ENCODE measurements at places on chromosomes 2 and 18.

GRCh38 chr2:241494311-241494908, 14.0 kb downstream of the STK25 start:
- DNase-seq, result no peak
- H3K27me3 ChIP-seq, result no peaks in the 10 kb centered on the region
- peaks cover 27% of the 10 kb centered on the region for H3K36me3 ChIP-seq
- H3K4me1 ChIP-seq, result no peaks in the 10 kb centered on the region
- H3K27ac ChIP-seq, result no peak overlapping the region

DNA sequence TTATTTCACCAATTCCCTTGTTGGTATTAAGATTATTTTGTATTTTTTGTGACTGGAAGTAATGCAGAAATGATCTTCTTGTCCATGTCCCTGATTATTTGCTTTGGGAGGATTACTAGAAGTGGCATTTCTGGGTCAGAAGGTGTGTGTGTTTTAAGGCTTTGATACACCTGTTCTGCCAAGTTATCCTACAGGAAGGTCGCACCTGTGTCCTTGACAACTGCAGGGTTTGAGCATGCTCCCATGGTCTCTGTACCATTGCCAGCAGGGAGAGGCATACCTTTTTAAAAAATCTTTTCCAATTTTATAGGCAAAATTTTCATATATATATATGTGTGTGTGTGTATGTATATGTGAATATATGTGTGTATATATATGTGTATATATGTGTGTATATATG, 29.7 kb downstream of the KDM3A start:
- H3K4me3 ChIP-seq, result no peak overlapping the region
- DNase-seq, result no peak
- H3K27me3 ChIP-seq, result no peaks in the 10 kb centered on the region
- H3K27ac ChIP-seq, result no peak overlapping the region
- peaks cover 5% of the 10 kb centered on the region for H3K4me1 ChIP-seq

DNA sequence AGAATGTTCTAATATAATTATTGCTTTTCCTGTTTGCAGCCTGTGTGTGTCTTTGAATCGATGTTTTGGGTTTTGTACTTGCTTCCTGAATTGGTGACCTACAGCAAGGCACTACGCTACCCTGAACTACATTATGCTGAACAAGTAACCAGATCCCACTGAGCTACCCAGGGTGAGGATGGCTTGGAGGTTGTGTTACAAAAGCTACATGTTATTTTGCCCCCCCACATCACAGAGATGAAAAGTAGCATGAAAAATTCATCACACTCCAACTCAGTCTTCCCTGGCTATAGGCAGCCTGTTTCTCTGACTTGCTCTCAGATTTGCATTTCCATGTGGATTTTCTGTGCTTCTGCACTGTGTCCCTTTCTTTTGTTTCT, 162.1 kb downstream of the LDLRAD4 start:
- no peak for DNase-seq
- H3K36me3 ChIP-seq, result no peaks in the 10 kb centered on the region
- no peaks in the 10 kb centered on the region for H3K27me3 ChIP-seq
- no peak overlapping the region for H3K4me3 ChIP-seq
- H3K27ac ChIP-seq, result no peak overlapping the region
- peaks cover 57% of the 10 kb centered on the region for H3K4me1 ChIP-seq

GRCh38 chr2:145597006-145597405, 1077.1 kb upstream of the ZEB2 start:
- H3K27me3 ChIP-seq, result no peaks in the 10 kb centered on the region
- H3K4me1 ChIP-seq, result peaks cover 22% of the 10 kb centered on the region
- H3K4me3 ChIP-seq, result no peak overlapping the region
- H3K27ac ChIP-seq, result no peak overlapping the region

GRCh38 chr2:72830273-72830672, 4.4 kb upstream of the EXOC6B start:
- H3K27me3 ChIP-seq, result no peaks in the 10 kb centered on the region
- H3K4me3 ChIP-seq, result no peak overlapping the region
- no peak for DNase-seq
- peaks cover 16% of the 10 kb centered on the region for H3K4me1 ChIP-seq
- H3K36me3 ChIP-seq, result no peaks in the 10 kb centered on the region
- no peak overlapping the region for H3K27ac ChIP-seq

DNA sequence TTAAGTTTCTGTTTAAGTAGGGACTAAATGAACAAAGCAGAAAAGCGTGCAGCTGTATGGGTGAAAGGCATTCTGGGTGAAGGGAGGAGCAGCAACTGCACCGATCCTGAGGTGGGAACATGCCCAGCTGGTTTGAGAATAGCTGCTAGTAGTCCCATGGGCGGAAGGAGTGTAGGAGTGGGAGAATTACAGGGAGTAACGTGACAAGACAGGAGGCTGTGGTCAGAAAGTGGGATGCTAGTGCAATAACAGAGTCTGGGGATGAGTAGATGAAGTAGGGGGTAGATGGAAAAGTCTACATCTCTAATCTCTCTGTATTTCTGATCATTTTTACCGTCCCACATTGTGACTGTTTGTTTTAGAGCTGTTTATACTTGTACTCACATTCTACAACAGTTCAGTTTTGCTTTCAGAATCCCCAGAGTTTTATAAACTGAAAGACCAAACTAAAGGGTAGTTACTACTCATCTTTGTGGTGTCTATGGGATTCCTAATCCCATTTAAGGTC, 118.9 kb downstream of the LCLAT1 start:
- no peaks in the 10 kb centered on the region for H3K4me1 ChIP-seq
- H3K27me3 ChIP-seq, result no peaks in the 10 kb centered on the region
- no peak for DNase-seq
- H3K27ac ChIP-seq, result peak overlapping the region; percentile 65

DNA sequence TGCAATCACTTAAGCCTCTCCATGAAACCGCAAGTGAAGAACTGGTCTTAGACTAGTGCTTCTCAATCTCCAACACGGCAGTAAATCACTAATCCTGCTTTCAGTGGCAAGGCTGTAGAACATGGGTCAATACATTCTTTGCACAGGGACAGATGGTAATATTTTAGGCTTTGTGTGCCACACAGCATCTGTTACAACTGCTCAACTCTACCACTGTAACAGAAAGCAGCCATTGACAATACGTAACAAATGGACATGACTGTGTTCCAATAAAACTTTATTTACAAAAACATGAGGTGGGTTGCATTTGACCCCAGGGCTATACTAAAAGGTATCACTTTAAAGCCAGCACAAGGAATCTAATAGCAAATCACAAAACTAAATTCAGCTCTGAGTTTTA, 51.1 kb downstream of the RNF152 start:
- H3K36me3 ChIP-seq, result no peaks in the 10 kb centered on the region
- DNase-seq, result no peak
- H3K27me3 ChIP-seq, result no peaks in the 10 kb centered on the region
- no peaks in the 10 kb centered on the region for H3K4me1 ChIP-seq

- H3K27me3 ChIP-seq, result no peaks in the 10 kb centered on the region
- H3K27ac ChIP-seq, result peak overlapping the region; percentile 68
- no peaks in the 10 kb centered on the region for H3K36me3 ChIP-seq
- peaks cover 30% of the 10 kb centered on the region for H3K4me1 ChIP-seq
- no peak overlapping the region for H3K4me3 ChIP-seq
Measured at GRCh38 chr18:79404567-79404910, 8.8 kb downstream of the NFATC1 start.

- H3K4me1 ChIP-seq, result no peaks in the 10 kb centered on the region
- H3K36me3 ChIP-seq, result no peaks in the 10 kb centered on the region
- DNase-seq, result no peak
- no peak overlapping the region for H3K27ac ChIP-seq
- no peaks in the 10 kb centered on the region for H3K27me3 ChIP-seq
Measured at GRCh38 chr18:45464619-45465018, 150.7 kb upstream of the SLC14A2 start.

DNA sequence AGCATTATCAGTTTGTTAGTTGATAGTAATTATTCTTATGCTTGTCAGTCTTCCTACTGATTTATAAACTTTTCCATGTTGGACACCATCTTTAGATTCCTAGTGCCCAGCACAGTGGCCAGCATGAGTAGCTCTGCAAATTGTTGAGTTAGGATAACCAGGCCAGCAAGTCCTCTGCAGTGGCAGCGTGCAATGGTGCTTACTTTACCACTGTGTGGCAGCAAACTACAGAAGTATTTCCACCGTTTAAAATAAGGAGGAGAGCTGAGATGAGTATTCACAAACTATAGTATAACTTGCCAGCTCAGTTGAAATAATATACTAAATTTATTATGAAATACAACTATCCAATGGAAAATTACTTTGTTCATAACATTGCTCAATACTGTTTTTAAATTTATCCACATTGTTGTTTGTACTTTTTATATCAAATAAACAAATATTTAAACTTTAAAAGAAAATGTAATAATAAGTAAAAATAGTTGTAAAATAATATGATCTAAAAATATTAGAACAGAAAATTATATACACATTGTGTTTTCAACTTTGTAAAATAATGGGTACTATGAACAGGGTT, 9.3 kb upstream of the THADA start:
- H3K36me3 ChIP-seq, result no peaks in the 10 kb centered on the region
- H3K4me1 ChIP-seq, result no peaks in the 10 kb centered on the region
- DNase-seq, result no peak
- H3K4me3 ChIP-seq, result no peak overlapping the region
- H3K27me3 ChIP-seq, result no peaks in the 10 kb centered on the region
- H3K27ac ChIP-seq, result no peak overlapping the region

DNA sequence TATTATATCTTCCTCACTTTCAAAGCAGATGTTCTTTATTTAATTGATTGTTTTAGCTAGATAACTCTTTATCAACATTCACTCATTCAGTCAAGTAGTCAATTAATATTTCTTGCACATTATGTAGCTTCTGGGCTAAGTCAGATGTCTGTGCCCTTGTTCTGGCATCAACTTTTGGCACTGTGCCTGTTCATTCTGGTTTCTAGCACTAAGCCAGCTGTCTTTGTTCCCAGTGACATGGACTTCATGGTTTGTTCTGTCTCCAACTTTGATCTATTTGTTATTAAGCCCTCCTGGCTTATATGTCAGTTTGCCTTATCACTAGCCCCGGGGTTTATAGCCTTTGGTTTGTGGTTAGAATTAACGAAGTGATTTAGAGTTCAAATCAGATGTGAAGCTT, 247.9 kb upstream of the SYT4 start:
- no peaks in the 10 kb centered on the region for H3K4me1 ChIP-seq
- no peaks in the 10 kb centered on the region for H3K27me3 ChIP-seq
- no peaks in the 10 kb centered on the region for H3K36me3 ChIP-seq
- no peak for DNase-seq
- H3K27ac ChIP-seq, result no peak overlapping the region

DNA sequence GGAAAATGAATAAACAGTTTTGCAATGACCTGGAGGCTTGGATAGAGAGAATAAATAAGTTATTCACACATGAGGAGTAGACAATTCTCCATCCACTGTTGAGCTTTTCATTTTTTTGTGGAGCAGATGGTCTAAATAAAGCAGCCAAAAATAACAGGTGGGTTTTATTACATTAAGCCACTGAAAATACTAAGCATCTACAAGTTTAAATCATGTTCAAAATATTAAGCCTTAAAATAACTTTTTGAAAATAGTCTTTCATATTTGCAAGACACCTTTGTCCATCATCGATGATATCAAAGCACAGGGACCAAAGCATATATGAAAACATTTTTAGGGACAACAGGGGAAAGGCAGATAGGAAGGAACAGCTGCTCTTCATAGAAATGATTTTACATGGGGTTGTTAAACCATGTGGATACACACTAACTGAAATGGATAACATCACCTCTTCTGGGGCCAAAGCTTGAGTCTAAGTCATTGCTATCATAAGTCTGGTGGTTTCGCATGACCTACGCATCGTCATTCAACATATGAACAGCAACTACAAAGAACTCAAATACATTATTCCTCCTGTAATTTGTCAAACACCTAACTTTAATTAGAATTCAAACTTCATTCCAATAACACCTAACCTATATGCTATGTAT, 197.6 kb upstream of the CHST9 start:
- H3K36me3 ChIP-seq, result no peaks in the 10 kb centered on the region
- H3K4me3 ChIP-seq, result no peak overlapping the region
- DNase-seq, result no peak
- no peak overlapping the region for H3K27ac ChIP-seq
- H3K27me3 ChIP-seq, result no peaks in the 10 kb centered on the region

- no peak for DNase-seq
- no peak overlapping the region for H3K4me3 ChIP-seq
Measured at GRCh38 chr2:32423536-32423935, 66.7 kb downstream of the BIRC6 start.

GRCh38 chr2:132586101-132586511, 83.9 kb downstream of the LYPD1 start:
- peaks cover 11% of the 10 kb centered on the region for H3K4me1 ChIP-seq
- no peak for DNase-seq
- H3K4me3 ChIP-seq, result no peak overlapping the region
- H3K27me3 ChIP-seq, result no peaks in the 10 kb centered on the region
- no peaks in the 10 kb centered on the region for H3K36me3 ChIP-seq
- H3K27ac ChIP-seq, result no peak overlapping the region

GRCh38 chr2:121576263-121576662, 45.6 kb downstream of the RNU4ATAC start:
- H3K27ac ChIP-seq, result no peak overlapping the region
- DNase-seq, result no peak
- no peak overlapping the region for H3K4me3 ChIP-seq
- no peaks in the 10 kb centered on the region for H3K27me3 ChIP-seq
- H3K36me3 ChIP-seq, result no peaks in the 10 kb centered on the region

DNA sequence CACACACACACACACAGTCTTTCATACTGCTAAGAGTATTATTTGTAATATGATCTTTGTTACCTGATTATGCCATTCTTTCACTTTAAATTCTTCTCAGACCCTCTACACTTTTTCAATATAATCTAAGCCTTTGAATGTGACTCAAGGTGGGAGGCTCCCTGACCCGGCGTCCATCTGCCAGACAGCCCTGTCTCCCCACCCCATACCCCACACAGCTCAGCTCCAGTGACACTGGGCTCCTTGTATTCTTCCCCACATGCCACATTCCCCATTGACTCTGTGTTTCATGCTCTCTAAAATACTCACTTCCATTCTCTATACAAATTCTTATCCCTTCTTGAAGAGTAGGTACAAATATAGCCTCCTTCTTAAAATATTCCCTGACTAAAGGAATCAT, 442.2 kb downstream of the TGIF1 start:
- no peak for DNase-seq
- no peak overlapping the region for H3K4me3 ChIP-seq
- no peaks in the 10 kb centered on the region for H3K27me3 ChIP-seq
- H3K27ac ChIP-seq, result no peak overlapping the region
- H3K4me1 ChIP-seq, result no peaks in the 10 kb centered on the region

- H3K27ac ChIP-seq, result no peak overlapping the region
- H3K4me1 ChIP-seq, result peaks cover 4% of the 10 kb centered on the region
- no peaks in the 10 kb centered on the region for H3K27me3 ChIP-seq
- no peak overlapping the region for H3K4me3 ChIP-seq
- DNase-seq, result no peak
- H3K36me3 ChIP-seq, result peaks cover 94% of the 10 kb centered on the region
Measured at GRCh38 chr2:229779650-229780049, 65.3 kb upstream of the DNER start.

DNA sequence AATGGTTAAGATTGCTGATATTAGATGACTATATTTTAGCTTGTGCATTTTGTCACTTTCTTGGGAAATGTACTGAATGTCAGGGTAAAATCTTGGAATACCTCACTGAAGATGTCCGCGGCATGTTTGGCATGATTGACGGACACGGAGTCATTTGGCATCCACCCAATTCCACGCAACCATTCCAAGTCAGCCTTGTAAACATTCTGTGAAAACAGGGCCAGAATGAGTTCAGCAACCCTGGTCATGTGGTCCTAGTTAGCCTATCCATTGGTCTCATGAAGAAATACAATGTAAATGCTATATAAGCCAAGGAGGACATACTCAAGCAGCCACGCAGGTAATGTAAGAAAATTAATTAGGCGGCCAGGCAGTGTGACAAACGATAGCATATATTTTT, 159.5 kb downstream of the RIF1 start:
- no peak overlapping the region for H3K27ac ChIP-seq
- no peaks in the 10 kb centered on the region for H3K4me1 ChIP-seq
- H3K27me3 ChIP-seq, result no peaks in the 10 kb centered on the region
- H3K4me3 ChIP-seq, result no peak overlapping the region
- H3K36me3 ChIP-seq, result no peaks in the 10 kb centered on the region
